ENCODE measurements at places on chromosomes 7 and 10.

DNA sequence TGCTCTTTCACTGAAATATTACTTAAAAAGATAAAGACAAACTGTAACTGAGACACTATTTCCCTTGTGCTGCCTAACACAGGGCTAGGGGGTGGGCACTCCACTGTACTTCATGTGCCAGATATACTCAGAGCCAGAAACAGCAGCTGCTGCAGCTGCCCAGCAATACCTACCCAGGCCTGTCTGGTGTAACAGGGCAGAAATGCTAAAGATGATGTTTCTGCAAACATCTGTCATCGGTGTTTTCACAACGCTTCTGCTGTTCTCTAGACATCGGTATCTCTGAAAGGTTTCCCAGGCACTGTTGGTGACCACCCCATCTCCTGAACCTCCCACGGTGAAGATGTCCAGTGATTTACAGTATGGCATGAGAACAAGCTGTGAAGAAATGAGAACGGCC lies 42.7 kb downstream of the LAMB1 start:
- no peak for DNase-seq

DNA sequence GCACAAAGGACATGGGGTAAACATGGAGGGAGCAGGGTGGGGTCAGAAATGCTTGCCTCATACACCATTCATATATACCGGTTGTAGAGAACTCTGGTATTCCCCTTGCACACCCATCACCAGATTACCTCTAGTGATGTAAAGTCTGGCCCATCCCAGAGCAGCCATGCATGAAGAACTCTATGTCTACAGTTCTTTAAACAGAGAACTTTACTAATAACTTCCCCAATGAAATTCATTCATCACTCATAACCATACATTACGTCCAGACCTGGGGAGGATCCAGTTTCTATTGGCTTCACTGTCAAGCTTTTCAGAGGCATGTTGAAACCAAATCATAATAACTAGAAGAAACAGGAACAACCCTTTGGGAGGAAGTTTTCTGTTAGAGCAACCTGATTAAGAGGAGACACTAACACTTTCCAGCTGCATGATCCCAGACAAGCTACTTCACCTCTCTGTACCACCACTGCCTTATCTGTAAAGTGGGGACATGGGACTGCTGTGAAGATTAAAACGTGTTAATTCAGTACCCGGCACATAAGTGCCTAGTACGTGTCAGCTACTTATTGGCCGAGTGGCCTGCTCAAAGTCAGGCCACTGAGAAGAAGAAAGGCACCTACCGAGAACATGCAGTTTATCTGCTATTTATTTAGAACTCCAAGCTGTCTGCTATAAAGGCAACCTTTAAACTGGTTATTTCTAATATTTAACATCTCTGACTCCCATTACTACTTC lies 59.7 kb downstream of the IGF2BP3 start:
- no peak for DNase-seq

GRCh38 chr7:49295146-49295545 lies 370.8 kb downstream of the CDC14C start:
- no peak for DNase-seq

GRCh38 chr7:108598153-108598552 lies 28.5 kb downstream of the DNAJB9 start:
- DNase-seq: no peak

GRCh38 chr7:124662372-124662771 lies 103.2 kb downstream of the GPR37 start:
- no peak for DNase-seq

GRCh38 chr10:73376679-73377078 lies 18.0 kb upstream of the CFAP70 start:
- DNase-seq: no peak

- DNase-seq: no peak
Measured at GRCh38 chr7:29234438-29234837, 39.9 kb downstream of the CHN2 start.

DNA sequence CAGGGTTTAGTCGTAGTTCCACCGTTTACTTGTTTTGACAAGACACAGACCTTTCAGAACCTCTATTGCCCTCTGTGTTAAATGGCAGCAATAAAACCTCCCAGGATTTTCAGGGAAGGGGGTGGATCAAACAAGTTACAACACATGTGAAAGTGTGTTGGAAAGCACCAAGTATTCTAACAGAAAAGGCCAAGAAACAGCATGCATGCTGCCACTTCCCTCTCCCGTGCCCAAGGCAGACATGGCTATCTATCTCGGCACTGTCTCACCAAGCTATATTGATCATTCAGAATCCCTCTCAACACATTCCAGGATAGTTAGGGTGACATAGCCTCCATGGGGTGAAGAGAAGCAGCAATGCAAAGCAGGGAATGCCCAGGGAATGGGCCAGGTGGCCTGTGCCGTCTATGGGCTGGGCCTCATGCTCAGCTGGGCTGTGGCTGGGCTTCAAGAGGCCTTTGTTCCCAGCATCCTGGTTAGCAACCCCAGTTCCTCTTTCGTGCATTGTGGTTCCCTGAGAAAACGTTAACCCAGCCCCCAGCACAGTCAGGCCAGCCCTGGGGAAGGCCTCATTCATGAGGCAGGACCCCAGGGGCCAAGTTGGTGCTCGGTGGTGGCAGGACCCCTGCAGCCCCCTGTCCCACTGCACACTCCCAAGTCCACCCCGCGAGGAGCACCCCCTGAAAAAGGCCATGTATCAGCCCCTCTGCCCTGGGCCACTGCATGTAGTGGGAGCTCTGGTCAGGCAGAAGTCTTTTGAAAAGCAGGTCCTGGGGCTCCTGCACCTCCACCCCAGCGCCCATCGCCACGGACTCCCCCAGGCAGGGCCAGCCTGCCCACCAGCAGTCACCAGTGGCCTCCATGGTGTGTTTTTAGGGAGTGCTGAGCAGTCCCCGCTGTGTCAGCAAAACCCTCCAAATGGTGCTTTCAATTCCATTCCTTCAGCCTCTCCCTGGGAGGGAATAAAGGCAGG lies 25.5 kb downstream of the VSIR start:
- no peak for DNase-seq

GRCh38 chr10:42781893-42782445 lies 626 bp upstream of the BMS1 start:
- no peak for DNase-seq

DNA sequence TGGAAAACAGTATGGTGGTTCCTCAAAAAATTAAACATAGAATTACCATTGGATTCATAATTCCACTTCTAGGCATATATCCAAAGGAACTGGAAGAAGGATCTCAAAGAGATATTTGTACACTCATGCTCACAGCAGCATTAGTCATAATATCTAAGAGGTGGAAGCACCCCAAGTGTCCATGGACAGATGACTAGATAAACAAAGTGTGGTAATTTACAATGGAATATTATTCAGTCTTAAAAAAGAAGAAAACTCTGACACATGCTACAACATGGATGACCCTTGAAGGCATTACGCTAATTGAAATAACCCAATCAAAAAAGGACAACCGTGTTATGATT lies 594.2 kb downstream of the KCNMA1 start:
- DNase-seq: no peak

DNA sequence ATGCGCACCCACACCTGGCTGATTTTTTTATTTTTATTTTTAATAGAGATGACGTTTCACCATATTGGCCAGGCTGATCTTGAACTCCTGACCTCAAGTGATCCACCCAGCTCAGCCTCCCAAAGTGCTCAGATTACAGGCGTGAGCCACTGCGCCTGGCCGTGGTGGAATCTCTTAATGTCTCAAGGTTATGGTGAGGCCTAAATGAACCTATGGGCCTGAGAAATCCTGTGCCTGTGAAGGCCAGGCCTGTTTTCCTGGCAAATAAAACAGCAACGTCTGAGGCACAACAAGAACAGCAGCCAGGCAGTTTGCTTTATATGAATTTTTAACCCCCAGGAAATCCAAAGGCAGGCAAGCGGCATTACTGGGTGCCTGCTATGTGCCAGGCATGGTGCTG lies 297.5 kb upstream of the ZMIZ1 start:
- DNase-seq: no peak

DNA sequence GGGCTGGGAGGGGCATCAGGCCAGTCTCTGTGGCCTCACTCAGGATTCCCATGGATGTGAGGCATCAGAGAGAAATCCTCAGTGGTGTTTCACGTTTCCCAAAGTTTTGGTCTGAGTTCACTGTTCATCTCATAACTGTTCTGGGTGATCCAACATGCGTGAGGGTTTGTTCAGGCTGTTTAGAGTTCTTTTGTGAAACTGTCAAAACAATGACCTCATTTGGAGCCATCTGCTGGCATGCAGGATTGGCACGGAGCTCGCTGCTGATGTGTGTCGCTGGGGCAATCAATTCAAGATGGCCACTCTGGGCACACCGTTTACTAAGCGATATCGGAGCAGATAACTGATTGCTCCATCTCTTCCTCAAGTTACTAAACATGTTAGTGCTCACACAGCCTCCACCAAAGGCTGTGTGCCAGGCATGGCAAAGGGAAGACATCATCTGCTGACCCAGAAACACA lies 365.6 kb downstream of the WDR11 start:
- no peak for DNase-seq

DNA sequence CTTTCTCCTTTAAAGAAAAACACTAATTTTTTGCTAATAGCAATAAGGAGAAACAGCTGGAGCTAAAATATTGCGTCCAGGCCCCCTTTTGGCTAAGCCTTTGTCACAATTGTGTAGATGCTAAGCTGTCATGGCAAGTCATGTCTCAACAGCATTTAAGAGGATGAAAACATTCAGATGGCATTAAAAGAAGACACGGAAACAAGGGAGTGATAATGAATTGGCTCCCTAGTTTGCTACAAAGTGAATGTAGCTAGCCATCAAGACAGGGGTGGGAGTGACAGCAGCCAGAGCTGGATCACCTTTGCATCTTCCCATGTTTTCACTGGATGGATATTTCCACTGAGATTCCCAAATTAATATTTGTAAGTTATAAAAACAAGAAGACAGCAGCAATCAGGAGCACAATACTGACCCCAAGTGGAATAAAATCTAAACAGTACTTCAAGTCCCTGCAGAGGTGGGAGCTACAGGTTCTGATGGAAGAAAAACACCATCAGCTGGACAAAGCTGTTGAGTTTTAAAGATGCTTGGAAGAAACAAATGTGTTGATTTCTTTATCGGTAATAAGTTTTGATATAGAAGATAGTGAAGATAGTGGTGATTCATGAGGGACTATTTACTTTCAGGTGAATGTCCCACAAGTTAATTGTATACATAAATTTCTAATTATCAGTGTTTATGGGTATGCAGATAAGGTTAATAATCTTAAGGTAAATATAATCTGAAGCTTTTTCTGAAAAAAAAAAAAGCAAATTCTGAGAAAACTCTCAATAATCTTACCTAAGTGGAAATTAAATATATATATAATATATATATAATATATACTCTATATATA lies 129.4 kb downstream of the SLC16A9 start:
- DNase-seq: no peak

DNA sequence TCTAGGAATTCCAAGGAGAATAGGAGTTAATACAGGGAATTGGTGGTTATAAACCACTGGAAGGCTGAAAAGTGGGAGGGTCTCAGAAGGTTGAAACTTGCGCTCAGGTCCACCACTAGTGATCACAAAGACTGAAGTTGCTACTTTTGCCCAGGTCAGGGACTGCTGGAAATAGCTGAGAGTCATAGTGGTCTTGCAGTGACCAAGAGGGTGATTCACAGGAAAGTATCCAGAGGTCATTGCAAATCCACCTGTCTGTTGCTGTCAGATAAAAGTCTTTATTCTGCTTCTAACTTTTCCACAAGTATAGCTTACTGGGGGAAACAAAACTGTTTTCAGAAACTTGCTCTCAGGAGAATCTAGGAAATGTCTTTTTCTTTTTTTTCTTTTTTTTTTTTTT lies 211.5 kb upstream of the PRSS1 start:
- DNase-seq: no peak

- no peak for DNase-seq
Measured at GRCh38 chr7:110918949-110919548, 171.9 kb upstream of the LRRN3 start.

- no peak for DNase-seq
Measured at GRCh38 chr7:5831196-5831595, 49.4 kb upstream of the OCM start.

GRCh38 chr7:155383756-155384491 lies 74.0 kb upstream of the EN2 start:
- DNase-seq: no peak

DNA sequence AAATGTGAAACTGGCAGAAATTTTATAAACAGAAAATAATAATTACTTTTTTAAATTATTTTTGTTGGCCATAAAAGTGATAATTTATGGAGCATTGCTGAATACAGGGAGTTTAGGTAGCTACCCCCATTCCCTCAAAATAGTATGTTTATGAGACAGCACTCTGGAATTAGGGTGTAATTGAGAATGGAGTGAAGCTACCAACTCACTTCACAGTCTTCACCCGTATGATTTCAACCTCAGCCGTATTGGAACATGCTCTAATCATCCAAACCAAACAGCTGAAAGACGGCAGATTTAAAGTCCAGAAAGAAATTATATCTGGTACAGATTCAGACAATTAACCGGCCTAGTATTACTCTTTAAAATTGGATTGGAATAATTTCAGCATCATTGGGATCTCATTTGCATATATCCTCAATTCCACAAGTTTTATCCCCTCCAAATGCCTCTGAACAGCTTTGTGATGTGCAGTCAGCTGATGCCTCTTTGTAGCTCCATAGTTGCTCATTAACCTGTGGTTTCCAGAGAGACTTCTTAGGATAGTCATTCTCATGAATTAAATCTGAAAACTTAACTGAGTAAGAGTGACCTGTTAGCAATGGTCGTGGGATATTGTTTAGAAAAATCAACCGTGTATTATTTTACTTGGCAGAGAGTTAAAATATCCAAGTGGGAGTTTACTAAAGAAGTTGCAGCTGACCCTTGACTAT lies 59.1 kb upstream of the GJD4 start:
- DNase-seq: no peak

GRCh38 chr7:20661884-20662283 lies 46.4 kb downstream of the ABCB5 start:
- no peak for DNase-seq

DNA sequence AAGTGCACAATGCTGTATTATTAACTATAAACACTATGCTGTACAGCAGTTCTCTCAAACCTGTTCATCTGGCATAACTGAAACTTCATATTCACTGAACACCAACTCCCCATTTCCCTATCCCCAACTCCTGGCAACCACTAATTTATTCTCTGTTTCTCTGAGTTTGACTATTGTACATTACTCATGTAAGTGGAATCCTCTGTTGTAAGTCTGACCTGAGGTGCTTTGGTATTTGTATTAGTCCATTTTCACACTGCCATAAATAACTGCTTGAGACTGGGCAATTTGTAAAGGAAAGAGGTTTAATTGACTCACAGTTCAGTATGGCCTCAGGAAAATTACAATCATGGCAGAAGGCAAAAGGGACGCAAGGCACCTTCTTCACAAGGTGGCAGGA lies 266.3 kb downstream of the PPP1R3A start:
- no peak for DNase-seq

Measured in stimulated activated CD8-positive, alpha-beta memory T cell treated with anti-CD3 and anti-CD28 coated beads, Interleukin-12 subunit alpha, Interleukin-12 subunit beta, amount 100 ng/mL, for 1 hour (primary cell).